ENCODE measurements at places on chromosomes 16 and 17. TPM values are rescaled to one million over a fixed set of nuclear protein-coding genes. Genes with fewer than 3 reads are reported as not detected.

Gene C16orf92
- not detected for total RNA-seq

Gene ACE
- total RNA-seq, result 10.6 TPM

Gene SLC16A11
- 0.35 TPM for total RNA-seq

Gene TAT
- not detected for total RNA-seq

Gene GCGR
- total RNA-seq, result not detected

Gene TMEM220
- 0.10 TPM for total RNA-seq

Gene RBL2
- total RNA-seq, result 188 TPM

Gene METRN
- 4.4 TPM for total RNA-seq

Gene CHD3
- 127 TPM for total RNA-seq

Gene SLFN14
- total RNA-seq, result not detected

Gene KCTD11
- total RNA-seq, result 5.8 TPM

Gene RAB11FIP4
- 41.1 TPM for total RNA-seq

Gene PROCA1
- 6.2 TPM for total RNA-seq

Gene NTHL1
- 22.5 TPM for total RNA-seq

Gene TP53TG3C
- not detected for total RNA-seq

Gene G6PC3
- 19.3 TPM for total RNA-seq

Gene CSF3
- total RNA-seq, result not detected

Gene TBC1D3K
- total RNA-seq, result not detected

Gene ACACA
- 38.6 TPM for total RNA-seq

Gene MATCAP1
- 70.9 TPM for total RNA-seq

Gene SLC16A6
- total RNA-seq, result 10.8 TPM

Gene KRTAP9-3
- total RNA-seq, result not detected

Gene CLDN9
- total RNA-seq, result 0.23 TPM
